ENCODE measurements at places on chromosomes 11 and 22. TPM values are rescaled to one million over a fixed set of nuclear protein-coding genes. Genes with fewer than 3 reads are reported as not detected.

SEZ6L gene
- 0.11 TPM for total RNA-seq

RHOD gene
- 38.4 TPM for total RNA-seq

FADS1 gene
- total RNA-seq = 91.2 TPM

TRIM51 gene
- not detected for total RNA-seq

MMP27 gene
- not detected for total RNA-seq

DRICH1 gene
- total RNA-seq = 0.11 TPM

RASD2 gene
- 0.22 TPM for total RNA-seq

KRTAP5-2 gene
- total RNA-seq = not detected

MACROD1 gene
- total RNA-seq = 13.9 TPM

APOL3 gene
- total RNA-seq = 37.0 TPM

GAL gene
- total RNA-seq = not detected

VSIG10L2 gene
- total RNA-seq = 0.39 TPM

PLEKHB1 gene
- total RNA-seq = 0.97 TPM

NAALADL1 gene
- 18.5 TPM for total RNA-seq

ANGPTL5 gene
- total RNA-seq = 60.3 TPM

BIRC3 gene
- 3.3 TPM for total RNA-seq

MUC15 gene
- not detected for total RNA-seq

TMPRSS13 gene
- total RNA-seq = not detected

WEE1 gene
- total RNA-seq = 74.5 TPM

SMIM35 gene
- total RNA-seq = not detected

RFPL2 gene
- not detected for total RNA-seq

MS4A4E gene
- not detected for total RNA-seq

OR51T1 gene
- not detected for total RNA-seq

TYR gene
- total RNA-seq = not detected

LRRC10B gene
- under 0.01 TPM for total RNA-seq

ANO5 gene
- total RNA-seq = not detected

PDE2A gene
- total RNA-seq = 0.22 TPM

KCNQ1OT1 gene
- 6.4 TPM for total RNA-seq

ACCS gene
- 13.0 TPM for total RNA-seq

CHRNA10 gene
- total RNA-seq = 1.3 TPM

GSTT2B gene
- total RNA-seq = 1.7 TPM

OR2AT4 gene
- not detected for total RNA-seq

ALX4 gene
- under 0.01 TPM for total RNA-seq

FREY1 gene
- 2.2 TPM for total RNA-seq

SELENOO gene
- total RNA-seq = 9.2 TPM

DEPDC5 gene
- 17.2 TPM for total RNA-seq

CTSW gene
- not detected for total RNA-seq
